T-helper 2 cell treated with Interferon-gamma antibody and Interleukin-4, amounts not matched to agents 5 μg/mL and 100 μg/mL, for 36 hours (primary cell): ENCODE measurements at places on chromosomes 5 and 9.

DNA sequence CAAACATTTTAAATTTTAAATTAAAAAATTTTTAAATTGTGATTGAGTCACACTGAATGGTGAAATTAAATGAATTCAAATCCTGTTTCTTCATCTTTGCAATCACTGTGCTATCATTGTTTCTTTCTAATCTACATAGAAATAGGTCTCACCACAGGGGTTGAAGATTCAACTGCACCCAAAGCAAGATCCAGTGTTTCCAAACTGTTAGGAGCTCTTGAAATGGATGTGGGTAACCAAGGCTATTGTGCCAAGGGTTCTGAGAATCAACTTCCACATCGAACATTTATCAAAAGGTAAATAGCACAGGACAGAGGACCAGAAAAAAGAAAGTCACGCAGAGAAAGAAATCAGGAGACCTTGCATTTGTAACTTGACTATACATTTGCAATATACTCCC is 172.6 kb upstream of the RASEF start:
- no peak for DNase-seq

- DNase-seq: no peak
Measured at GRCh38 chr5:42851481-42851880, 39.8 kb upstream of the SELENOP start.

GRCh38 chr9:134781591-134782302 is 98.9 kb upstream of the FCN2 start:
- no peak for DNase-seq

GRCh38 chr9:93577078-93577974 is 942 bp downstream of the PHF2 start:
- DNase-seq: no peak

- DNase-seq: no peak
Measured at GRCh38 chr9:94081435-94081834, 2.8 kb upstream of the PTPDC1 start.

DNA sequence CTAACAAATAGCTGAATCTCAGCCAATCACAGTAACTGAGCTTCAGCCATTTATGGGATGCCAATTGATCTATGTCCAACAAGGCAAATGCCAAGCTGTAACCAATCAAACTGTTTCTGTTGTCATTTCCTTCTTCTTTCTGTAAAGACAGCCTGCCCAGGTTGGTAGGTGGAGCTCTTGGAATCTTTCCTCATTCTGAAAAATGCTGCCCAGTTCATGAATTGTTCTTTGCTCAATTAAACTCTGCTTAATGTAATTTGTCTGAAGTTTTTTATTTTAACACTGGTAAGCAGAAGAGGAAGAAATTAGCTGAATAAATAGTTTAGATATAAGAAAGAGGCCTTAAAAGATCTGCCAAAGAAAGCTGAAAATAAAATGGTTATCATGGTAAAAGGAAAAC is 1235.6 kb downstream of the EFNA5 start:
- DNase-seq: no peak

DNA sequence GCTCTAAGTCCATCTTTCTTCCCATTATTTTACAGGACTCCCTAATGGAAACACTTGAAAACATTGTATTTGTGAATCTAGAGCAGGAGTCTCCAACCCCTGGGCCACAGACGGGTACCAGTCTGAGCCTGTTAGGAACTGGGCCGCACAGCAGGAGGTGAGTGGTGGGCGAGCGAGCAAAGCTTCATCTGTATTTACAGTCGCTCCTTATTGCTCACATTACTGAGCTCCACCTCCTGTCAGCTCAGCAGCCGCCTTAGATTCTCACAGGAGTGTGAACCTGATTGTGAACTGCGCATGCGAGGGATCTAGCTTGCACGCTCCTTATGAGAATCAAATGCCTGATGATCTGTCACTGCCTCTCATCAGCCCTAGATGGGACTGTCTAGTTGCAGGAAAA is 111.0 kb downstream of the MED27 start:
- no peak for DNase-seq

DNA sequence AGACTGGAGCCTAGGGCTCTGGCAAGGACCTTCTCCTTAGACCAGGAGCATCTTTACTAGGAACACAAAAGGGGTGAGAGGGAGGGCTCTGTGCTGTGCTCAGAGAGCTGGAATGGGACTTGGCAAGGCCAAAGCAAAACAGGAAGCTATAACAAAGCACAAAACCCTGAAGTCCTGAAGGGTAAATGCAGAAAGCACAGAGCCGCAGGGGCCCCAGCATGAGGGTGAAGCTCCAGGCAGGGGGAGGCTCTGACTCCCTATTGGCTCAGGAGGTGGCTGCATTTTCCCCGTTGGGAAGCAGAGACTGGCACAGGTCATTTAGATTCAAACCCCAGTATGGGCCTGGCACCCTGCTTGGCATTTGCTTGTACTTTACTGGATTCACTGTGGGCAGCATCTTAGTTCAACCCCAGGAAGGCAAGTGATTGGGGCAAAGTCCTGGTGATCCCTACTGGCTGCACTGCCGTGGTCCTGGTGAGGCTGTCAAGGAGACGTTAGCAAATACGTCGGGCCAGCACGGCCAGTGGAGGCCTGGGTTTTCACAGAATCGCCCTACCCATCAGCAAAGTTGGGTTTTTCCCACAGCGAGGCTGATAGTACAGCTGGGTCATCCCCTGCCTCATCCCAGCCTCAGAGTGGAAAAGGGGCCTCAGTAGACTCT is 46.3 kb downstream of the GGTA1 start:
- DNase-seq: no peak

- no peak for DNase-seq
Measured at GRCh38 chr9:98886691-98887229, 56.9 kb upstream of the COL15A1 start.

DNA sequence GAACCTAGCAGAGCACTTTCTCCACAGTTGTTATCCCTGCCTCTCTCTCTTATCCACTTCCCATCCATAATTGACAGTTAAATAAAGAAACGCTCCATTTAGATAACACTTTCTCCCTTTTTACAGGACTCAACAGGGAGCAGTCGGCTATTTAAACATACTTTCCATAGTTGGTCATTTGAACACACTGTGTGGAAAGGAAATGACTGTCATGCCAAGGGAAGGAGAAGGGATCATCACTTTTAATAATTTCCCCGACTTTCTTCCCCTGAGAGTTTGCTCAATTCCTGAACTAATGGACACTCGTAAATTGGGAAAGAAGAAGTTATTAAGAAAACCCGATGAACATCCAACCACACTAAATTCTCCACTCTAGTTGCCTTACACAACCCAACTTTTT is 400.8 kb upstream of the PTGER4 start:
- no peak for DNase-seq

- DNase-seq: no peak
Measured at GRCh38 chr9:83154087-83154736, 91.3 kb upstream of the RASEF start.

- no peak for DNase-seq
Measured at GRCh38 chr9:86039991-86040860, 59.1 kb downstream of the GOLM1 start.

DNA sequence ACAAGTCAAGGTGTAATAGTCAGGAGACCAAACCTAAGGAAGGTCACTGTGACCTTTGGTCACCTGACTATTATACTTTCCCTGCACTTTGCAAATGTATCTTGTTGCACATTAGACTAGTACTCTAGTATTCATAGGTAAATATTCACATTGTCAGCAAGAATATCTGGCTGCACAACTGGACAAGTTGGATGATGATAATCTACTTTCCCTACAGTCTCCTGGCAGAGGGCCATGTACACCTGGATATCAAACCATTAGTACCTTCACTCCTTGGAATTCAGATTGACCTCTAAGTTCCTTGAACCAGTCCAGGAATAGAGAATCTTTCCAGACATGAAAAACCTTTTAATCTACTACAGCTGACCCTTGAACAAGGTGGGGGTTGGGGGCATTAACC is 344.8 kb downstream of the DEPDC1B start:
- no peak for DNase-seq

- DNase-seq: no peak
Measured at GRCh38 chr5:34484216-34484920, 171.8 kb upstream of the RAI14 start.

GRCh38 chr5:140338908-140339307 is 7.5 kb downstream of the HBEGF start:
- no peak for DNase-seq

GRCh38 chr5:168479166-168479565 is 7.1 kb upstream of the RARS1 start:
- DNase-seq: no peak

DNA sequence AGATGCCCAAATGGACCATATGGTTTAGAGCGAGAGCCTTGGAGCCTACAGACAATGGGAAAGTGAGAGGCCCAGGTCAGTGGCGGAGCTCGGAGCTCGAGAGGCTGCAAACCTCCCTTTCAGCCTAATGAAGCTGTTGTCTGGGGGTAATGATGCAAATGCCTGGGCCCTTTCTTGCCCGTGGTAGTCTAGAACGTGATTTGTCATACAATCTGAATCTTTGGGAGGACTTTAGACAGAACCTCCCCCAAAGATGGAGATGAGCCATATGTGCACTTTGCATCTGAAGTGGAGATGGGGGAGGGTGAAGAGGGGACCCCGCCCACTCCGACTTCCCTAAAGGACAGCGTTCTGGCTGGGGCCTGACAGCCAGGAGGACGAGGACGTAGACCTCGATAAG is 10.3 kb upstream of the NEUROG1 start:
- DNase-seq: no peak

- DNase-seq: no peak
Measured at GRCh38 chr9:128689293-128689774, 312 bp downstream of the SET start.

DNA sequence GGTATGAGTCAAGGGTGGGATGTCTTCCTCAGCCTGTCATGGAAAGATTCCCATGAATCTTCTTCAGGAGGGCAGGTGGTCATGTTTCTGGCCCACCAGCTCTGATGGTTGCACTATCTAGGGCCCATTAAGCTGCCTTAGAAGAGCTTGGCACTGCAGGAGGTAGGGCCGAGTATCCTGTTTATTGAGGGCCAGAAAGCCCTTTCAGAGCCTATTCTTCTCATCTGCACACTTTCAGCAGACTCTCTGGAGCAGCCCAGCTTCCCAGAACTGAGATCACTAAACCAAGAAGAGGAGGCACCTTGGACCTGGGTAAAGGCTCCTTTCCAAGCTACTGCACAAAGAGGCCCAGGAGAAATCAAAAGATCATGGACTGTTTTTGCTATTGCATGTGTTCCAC is 146.5 kb downstream of the MTX3 start:
- DNase-seq: no peak

DNA sequence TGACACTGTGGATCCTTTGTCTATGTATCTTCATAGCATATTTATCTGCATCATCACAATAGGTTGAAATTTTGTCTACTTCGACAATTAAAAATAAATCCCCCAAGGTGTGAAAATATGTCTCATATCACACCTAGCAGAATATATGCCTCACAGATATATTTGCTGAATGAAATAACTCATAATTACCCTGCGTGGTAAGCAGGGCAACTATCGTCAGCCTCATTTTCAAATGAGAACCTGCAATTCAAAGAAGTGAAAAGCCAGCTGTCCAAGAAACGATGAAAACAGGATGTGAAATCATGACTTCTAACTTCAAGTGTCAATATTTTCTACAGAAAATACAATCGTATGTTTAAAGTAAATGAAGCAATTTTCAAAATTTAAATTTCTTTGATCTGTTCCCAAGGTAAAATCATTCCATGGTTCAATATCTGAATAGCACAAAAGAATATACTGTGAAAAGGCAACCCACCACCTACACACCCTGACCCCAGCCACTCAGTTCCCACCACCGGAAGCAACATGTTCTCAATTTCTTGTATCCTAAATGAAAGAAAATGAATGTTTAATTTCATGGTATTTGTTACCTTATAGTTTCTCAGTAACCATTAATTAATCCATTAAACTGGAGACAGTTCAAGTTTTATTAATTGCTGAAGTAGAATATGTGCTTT is 57.1 kb downstream of the TBCA start:
- no peak for DNase-seq

DNA sequence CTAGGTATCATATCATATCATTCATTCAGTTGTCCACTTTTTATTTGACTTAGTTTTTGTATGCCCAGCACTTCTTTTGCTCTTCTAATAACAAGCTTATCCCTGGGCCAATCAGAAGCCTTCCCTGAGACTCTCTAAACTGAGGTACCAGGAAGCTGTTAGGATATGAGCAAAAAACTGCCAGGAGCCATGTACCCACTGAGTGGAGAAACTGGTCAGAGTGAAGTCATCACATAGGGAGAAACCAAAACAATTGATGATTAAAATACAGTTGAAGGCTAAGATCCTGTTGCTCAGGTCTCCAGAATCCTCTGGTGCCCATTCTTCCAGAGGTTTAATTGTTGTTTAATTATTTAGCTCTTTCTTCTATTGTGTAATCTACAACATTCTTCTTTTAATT is 120.2 kb downstream of the KIAA0825 start:
- no peak for DNase-seq

- no peak for DNase-seq
Measured at GRCh38 chr5:164350236-164350635, 844.8 kb downstream of the MAT2B start.

DNA sequence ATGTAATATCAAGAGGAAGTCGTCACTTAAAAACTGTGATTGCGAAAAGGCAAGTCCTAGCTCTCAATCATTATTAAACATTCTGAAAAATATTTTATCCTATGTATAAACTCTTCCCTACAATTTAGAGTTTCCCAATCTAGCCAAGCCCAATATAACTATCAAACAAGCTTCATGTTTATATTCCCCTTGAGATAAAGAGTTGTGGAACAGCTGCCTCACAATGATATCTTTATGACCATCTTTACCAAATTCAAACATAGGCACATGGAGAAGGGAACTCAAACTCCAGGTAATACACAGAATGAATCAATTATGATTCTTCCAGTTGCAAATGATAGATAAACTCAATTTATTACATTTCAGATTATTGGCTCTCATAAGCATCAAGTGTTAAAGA is 1468.7 kb downstream of the EFNA5 start:
- DNase-seq: no peak

GRCh38 chr9:77735494-77735893 is 87.4 kb upstream of the GNA14 start:
- no peak for DNase-seq

DNA sequence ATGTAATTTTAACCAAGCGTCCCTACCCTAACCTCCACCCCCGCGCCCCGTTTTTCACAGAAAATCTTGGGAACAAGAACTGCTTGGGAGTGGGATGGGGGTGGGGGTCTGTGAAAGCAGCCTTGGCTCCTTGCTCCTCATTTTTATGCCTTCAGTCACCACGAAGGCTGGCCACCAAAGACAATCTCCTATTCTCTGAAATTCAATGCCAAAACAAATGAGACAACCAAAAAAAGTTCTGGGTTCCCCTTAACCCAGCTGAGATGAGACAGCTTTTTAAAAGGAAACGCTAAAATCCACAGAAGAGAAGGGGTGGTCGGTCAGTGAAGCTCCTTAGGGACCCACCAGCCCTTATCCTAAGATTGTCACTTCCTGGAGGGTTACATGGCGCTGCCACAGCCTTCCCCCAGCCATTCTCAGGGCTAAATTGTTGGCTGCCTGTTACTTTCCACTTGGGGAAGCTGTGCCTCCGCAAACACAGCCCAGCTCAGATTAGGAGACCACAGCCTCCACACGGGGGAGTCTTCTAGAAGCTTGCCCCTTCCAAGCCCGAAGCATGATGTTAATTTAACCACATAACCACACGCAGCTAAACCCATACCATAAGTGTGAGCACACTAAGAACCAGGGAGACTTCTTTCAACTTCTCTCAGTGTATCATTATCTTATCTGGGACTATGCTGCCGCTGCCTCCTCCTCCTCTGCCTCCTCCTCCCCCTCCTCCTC is 136.3 kb downstream of the FOXD1 start:
- DNase-seq: no peak
